ENCODE measurements at places on chromosomes 2 and 18.
A peak's percentile ranks its signal among the peaks of the same experiment; 100 is the strongest.

DNA sequence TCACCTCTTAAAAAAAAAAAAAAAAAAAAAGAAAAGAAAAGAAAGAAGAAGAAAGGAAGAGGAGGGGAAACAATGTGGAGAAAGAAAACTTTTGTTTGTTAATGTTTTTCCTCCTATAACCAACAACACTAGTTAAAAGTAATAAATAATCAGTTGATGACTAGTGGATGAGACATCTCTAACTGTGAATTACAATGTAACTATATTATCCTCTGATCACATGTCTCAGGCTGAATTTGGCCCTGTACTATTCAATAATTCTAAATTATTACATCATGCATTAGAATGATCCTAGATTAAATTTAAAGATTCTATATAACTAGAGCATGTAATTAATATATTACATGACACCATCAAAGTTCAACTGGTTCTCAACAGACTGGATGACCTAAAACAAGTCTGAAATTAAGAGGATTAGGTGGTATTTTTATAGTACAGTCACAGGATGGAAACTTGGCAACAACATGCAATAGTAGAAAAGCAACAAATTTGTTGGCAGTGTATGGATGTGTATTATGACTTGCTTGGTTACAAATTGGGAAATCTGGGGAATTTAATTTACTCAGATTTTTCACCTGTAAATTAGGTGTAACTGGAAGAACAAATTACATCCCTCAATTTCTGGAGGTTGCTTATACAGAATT, 269.3 kb upstream of the SETBP1 start:
- ATAC-seq = no peak

DNA sequence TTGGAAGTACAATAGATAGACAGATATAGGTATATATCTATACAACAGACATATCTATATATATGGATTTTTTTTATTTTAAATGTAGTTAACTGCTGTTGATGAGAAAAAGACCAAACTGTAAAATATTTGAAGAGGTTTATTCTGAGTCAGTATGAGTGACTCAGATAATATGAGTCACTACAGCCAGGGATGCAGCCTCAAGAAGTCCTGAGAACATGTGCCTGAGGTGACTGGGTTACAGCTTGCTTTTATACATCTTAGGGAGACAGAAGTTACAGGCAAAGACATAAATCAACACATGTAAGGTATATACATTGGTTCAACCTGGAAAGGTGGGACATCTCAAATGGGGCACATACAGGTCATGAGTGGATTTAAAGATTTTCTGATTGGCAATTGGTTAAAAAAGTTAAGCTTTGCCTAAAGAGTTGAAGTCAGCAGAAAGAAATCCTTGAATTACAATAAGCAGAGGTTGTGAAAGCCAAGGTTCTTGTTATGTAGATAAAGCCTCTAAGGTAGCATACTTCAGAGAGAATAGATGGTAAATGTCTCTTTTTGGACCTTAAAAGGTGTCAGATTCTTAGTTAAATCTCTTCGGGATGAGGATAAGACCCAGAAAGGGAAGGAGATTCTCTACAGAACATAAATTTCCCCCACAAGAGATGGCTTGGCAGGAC, 149.9 kb downstream of the RBM43 start:
- ATAC-seq = peak; percentile 68

DNA sequence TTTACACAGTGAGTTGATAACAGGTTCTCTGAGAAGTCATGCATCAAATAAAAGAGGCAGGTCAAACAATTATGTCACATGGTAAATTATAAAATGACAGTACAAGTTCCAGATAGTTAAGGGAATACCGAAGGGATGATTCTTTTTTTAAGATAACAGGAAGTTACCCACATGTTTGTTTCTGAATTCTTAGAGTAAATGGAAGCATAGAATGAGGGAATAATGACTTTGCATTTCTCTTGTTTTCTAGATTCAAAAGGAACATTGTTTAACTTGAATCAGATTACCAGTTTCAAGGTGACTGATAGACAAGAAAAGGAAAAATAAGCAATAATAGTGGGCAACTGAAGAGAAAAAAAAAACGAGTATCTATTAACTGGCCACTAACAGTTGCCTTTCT, 124.5 kb downstream of the MIB1 start:
- ATAC-seq = no peak

- ATAC-seq = no peak
Measured at GRCh38 chr2:147548451-147548850, 296.4 kb upstream of the ACVR2A start.

DNA sequence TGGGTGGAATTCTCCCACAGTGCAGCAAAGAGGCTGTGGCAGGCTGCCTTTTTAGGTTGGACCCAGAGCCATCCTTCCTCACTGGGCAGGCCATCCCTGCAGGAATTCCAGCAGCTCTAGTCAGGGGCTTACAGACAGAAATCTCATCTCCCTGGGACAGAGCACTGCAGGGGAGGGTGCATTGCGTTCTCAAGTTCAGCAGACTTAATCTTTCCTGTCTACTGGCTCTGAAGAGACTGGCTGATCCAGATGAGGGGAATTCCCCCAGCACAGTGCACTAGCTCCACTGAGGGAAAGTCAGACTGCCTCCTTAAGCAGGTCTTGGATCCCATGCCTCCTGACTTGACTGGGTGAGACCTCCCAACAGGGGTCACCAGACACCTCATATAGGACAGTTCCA, 899.7 kb upstream of the VRK2 start:
- ATAC-seq = no peak

DNA sequence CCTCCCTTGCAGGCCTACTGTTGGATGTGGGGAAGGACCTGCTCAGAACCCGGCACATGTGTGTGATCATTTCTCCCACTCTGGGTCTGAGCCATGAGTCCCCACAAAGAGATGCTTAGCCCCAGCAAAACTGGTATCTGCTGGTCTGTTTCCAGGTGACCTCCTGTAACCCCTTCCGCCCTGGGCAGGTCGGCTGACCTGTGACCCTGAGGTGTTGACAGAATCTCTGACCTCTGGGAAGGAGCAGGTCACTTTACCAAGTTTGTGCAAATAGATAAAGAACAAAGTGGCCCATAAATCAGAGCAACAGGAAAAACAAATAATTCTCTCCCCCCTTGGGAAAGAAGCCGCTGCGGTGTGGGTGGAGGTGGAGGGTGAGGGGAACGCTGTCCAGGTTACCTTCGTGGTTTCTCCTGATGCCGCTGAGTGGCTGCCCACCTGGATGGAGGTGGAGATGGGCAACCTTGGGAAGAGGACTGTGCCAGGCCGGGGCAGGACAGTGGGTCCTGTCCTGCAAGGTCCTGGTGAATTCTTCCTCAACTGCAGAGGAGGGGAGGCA, 174.0 kb upstream of the MYCN start:
- ATAC-seq = no peak

- ATAC-seq = no peak
Measured at GRCh38 chr2:192546565-192546964, 351.8 kb upstream of the TMEFF2 start.

- no peak for ATAC-seq
Measured at GRCh38 chr2:147538821-147539220, 306.0 kb upstream of the ACVR2A start.

DNA sequence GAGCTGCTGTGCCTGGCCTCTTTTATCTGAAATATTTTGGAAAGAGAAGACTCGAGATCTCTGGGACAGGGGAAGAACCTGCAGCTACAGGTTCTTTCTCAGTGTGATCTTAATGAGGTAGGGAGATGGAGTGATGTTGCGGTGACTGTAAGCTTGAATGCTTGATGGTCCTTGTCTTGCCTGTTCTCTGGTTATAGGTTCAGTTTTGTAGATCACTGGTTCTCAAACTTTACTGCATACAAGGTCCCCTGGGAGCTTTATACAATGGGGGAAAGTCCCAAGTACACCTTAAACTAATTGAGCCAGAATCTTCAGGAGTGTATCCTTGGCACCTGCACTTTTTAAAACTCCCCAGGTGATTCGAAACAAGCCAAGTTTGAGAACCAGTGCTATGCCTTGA, 136.7 kb upstream of the CXCR4 start:
- ATAC-seq = no peak

GRCh38 chr2:72134408-72134996, 13.2 kb downstream of the CYP26B1 start:
- ATAC-seq = no peak

DNA sequence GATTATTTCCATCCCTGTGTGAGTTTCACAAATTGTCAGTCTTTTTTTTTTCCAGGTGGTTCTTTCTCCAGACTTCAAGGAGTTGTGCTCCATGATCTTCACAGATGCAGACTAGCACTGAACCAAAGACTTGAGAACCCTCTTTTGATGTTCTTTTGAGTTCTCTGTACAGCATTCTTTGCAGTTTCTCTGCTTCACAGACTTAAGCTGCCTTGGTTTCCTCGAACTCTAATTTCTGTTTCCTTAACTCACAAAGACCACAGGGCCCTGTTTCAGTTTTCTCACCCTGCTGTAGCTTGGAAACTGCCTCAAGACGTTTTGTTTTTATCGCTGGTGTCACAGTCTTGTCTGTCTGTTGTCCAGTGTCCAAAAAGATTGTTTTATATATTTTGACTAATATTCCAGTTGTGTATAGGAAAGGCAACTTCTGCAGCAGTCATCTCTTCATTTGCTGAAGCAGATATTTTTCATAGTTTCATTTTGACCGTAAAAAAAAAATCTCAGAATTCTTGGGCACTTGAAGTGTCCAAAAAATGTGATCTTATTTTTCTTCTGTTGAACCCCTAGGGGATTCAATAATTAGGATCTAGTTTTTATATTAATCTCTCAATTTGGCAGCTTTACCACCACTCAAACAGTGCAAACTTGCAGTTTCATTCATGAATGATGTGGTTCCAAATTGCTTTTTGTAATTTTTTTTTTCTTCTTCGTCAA, 97.0 kb upstream of the MC4R start:
- ATAC-seq = no peak

- ATAC-seq = no peak
Measured at GRCh38 chr2:168008646-168009195, 238.7 kb downstream of the STK39 start.

GRCh38 chr2:111715987-111716904, 167.7 kb downstream of the ANAPC1 start:
- ATAC-seq = no peak

DNA sequence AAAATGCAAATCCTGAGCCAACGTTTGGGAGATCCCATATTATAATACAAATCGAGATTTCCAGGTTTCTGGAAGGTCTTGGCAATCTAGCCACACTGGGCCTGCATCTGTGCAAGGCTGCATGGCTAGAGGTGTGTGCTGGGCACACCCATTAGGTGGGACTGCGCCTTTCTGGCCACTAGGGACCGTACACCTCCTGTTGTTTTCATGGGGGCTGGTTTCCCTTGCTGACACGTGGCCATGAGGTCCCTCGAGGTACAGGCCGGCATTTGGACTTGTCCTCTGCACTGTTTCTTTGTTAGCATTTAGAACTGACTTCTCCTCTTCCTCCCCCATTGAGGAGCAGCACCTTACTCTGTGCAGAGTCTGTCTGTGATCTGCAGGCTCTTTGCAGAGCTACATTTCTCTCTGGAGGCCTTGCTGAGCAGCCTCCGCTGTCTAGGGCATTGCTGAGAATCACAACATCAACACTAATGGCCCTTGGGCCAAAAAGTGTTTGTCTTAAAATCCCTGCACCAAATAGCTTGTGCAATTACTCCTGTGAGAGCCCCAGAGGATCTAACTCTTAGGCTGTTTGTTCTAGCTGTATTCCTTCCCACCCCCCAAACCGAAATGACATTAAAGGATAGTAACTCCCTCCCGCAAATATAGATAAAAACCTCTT, 131.2 kb downstream of the NEDD4L start:
- no peak for ATAC-seq

DNA sequence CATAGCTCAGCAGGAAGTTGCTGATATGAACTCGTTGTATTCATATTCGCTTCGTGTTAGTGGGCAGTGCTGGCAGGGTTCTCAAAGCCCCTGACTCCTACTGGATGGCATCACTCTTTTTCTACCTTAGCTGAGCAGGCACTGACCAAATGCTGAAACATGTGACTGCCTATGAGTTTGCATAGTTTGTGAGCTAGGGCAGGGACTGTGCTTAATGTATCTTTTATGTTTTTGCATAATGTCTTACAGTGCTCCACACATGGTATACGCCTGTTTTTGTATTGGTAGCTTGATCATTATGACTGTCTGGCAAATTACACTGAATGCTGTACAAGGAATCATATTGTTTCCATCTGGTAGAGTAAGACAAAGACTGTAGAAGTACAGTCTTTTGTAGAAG, 305.3 kb downstream of the PARD3B start:
- no peak for ATAC-seq

GRCh38 chr2:41495050-41495449, 552.8 kb upstream of the PKDCC start:
- ATAC-seq = no peak

DNA sequence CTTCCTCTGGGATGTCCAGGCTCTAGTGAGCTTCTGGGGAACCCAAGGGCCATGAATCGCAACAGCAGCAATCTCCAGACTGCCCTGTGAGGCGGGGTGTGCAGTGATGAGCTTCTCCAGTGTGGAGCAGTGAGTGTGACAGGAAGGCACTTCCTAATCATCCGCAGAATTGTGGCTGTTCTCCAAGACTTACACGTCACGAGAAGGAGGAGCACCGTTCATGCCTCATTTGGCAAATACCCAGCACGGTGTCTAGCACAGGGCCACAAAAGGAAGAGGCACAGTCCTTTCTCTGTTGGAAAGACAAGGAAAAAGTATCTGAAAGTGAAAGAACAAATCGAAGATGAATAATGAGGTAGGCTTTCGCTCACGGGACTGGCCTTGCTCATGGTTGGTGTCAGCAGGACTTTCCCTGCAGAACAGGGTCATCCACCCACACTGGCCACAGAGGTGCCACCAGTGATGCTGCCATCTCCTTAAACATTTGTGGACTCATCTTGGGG, 125.1 kb upstream of the HAAO start:
- no peak for ATAC-seq

GRCh38 chr2:132588576-132588975, 81.4 kb downstream of the LYPD1 start:
- no peak for ATAC-seq

DNA sequence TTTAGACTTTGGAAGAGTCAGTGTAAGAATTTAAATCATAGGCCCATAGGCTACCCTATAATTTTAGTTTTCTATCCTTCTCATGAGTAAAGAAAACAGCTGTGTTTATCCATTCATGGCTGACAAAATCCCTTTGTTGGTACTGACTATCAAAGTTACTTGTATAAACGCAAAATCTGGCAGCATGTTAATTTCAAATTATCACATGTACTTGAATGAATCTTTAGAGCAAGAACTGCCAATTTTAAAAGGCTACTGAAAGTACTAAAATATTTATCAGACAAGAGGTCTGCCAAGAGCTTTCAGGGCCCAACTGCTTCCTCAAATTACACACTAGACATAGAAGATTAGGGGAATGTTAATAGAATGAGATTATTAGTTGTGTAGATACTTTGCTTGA, 66.6 kb downstream of the MYL12B start:
- no peak for ATAC-seq

DNA sequence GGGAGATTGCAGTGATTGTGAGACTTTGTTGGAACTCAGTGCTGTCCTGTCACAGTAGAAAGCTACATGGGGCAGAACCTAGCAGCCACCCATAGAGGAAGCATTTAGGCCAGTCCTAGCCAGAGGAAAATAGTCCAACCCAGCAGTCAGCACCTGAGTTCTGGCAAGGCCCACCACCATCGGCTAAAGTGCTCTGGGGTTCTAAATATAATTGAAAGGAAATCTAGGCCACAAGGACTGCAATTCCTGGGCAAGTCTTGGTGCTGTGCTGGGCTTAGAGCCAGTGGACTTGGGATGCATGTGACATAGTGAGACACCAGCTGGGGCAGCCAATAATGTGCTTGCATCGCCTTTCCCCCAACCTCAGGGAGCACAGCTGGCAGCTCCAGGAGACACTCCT, 28.9 kb upstream of the ACTR2 start:
- ATAC-seq = no peak

GRCh38 chr2:26864226-26864625, 16.3 kb downstream of the DPYSL5 start:
- no peak for ATAC-seq

Measured in activated CD4-positive, CD25-positive, alpha-beta regulatory T cell treated with anti-CD3 and anti-CD28 coated beads, Interleukin-2, amount 50 U/mL, for 24 hours (primary cell).